AML-193 (cell line): ENCODE measurements at places on chromosomes 2 and 18.

DNA sequence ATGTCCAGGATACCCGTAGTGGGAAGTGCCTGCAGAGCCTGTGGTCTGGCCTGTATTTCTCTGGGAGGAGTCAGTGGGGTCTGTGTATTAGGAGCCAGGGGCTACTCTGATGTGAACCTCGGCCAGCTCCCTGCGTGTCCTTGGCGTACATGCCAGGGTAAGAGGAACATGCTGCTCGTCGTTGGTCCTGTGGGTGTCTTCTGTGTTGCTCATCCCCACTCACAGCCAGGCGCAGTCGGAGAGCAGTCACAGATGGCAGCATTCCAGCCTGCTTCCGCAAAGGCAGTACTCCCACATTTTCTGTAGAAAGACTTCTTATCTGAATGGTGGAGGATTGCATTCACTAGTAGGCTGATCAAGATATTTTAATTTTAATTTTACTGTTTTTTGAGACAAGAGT is 84.9 kb downstream of the DGKD start:
- DNase-seq = no peak

- DNase-seq = no peak
Measured at GRCh38 chr18:50159654-50160046, 35.3 kb downstream of the MYO5B start.

- DNase-seq = no peak
Measured at GRCh38 chr2:177063331-177063730, 149.3 kb upstream of the HNRNPA3 start.

- no peak for DNase-seq
Measured at GRCh38 chr18:38923126-38923525, 1357.5 kb upstream of the CELF4 start.
